ENCODE measurements at places on chromosomes 2 and 18.

- DNase-seq = no peak
Observed at GRCh38 chr2:76812156-76812555, 710.0 kb downstream of the LRRTM4 start.

- peak; percentile 56 for DNase-seq
Observed at GRCh38 chr2:204260162-204260877, 285.0 kb upstream of the PARD3B start.

DNA sequence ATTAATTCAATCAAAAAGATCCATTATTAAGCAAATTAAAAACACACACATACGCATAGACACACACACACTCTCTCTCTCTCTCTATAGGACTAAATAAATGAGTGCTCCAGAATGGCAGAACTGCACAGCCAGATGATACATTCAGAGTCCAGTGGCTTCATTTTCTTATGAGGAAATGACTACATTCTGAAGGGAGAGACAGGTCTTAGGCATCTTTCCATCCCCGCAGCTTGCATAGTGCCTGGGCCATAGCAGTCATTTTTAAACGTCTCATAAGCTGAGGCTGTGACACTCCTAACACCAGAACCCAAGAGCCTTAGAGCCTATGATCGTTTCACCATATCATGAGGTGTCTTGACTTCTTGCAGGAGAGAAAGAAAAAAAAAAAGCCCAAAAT is 31.1 kb downstream of the FEZ2 start:
- no peak for DNase-seq

DNA sequence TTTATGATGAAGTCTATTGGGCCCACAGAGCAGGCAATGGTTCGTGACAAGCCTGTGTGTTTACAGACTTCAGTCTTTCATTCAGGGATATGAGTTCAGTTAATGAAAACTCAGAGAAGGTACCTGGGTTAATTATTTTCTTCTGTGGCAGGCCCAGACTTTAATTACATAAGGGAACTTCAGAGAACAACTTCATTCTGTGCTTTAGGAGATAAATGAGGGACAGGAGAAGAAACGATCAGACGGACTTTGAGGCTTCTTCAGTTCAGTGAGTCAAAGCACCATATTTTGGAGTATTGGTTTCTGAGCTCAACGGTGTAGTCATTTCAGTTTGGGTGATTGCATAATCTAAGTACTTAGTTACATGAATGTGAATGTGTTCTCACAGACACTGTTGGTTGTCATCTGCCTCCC is 203.0 kb upstream of the KCNJ3 start:
- no peak for DNase-seq

GRCh38 chr18:8507361-8507760 is 101.9 kb upstream of the RAB12 start:
- DNase-seq = no peak

- no peak for DNase-seq
Observed at GRCh38 chr18:3869848-3870247, 419.9 kb downstream of the TGIF1 start.

- DNase-seq = peak; percentile 24
Observed at GRCh38 chr2:221570321-221570935, 1.7 kb downstream of the EPHA4 start.

GRCh38 chr2:164754157-164755093 is 87.2 kb downstream of the COBLL1 start:
- no peak for DNase-seq

GRCh38 chr2:13649918-13650317 is 933.2 kb downstream of the TRIB2 start:
- DNase-seq = no peak

DNA sequence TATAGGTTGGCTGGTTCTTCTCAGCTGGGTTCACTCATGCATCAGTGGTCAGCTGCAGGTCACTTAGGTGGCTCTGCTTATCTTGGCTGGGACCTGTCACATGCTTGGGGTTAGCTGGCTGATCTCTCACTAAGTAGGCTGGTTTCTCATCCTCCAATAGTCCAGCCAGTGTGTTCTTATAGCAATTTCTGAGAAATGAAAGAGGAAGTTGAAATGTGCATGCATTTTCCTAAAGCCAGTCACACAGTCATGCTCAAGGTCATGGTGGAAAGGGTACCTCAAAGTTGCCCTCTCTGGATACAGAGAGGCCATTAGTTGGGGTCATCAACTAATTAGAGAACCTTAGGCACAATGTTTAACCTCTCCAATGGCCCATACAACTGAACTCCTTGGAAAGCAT is 64.4 kb downstream of the KLHL29 start:
- no peak for DNase-seq

GRCh38 chr2:19416784-19417684 is 58.6 kb upstream of the OSR1 start:
- DNase-seq = no peak

DNA sequence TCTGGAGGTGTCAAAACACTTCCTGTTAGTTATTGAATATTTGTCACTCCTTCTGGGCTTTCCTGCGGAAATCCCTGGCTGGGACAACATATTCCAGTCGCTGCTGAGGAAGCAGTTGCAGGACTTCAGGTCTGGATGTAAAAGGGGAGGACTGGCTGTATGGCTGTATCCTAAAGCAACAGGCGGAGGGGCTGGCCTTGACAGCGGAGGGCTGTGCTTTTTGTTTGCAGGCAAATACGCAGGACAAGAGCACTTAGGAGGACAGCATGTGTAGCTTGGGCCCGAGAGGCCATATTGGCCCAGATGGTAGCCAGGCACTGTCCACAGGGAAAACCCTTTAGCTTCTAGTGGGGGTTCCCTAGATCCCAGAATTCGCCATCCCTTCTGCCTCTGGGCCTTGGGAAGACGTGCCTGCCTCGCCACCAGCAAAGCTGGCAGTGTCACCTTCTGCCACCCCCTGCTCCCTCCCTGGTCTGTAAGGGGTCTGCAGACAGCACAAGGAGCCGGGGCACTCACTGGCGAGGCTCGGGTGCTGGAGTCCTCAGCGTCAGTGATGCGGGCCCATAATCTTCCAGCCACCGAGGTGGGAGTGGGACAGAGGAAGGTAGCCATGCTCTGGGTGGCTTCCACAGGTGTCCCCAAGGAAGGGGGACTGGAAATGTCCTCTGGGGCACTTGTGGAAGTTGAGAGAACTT is 6.7 kb downstream of the NPPC start:
- no peak for DNase-seq

DNA sequence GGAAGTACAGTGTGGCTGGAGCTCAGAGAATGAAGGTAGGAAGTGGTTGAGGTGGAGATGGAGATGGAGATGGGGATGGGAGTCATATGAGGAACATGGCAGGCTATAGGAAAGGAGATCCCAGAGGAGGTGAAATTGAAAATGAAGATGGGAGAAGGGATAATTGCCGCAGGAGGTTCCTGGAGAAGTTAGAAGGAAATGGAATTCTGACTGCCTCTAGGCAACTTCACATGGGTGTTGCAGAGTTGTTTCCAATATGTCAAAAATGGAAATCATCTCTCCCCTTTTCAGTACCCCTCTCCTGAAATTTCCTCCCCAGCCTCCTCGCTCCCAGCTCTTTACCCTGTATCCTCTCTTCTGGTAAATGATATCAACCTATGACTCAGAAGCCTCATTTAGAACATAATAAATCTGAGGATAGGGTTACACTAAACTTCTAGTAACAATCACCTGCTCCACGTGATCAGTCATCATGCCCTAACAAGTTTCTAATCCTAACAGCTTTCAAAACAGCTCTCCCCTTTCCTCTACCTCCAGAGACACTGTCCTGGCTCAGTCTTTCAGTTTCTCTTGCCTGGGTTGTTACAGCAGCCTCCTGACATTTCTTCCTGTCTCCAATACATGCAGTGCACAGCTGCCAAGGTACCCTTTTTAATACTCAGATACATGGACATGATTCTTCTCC is 201.9 kb upstream of the RBMS1 start:
- DNase-seq = no peak

- DNase-seq = no peak
Observed at GRCh38 chr2:191789796-191790195, 57.1 kb downstream of the CAVIN2 start.

DNA sequence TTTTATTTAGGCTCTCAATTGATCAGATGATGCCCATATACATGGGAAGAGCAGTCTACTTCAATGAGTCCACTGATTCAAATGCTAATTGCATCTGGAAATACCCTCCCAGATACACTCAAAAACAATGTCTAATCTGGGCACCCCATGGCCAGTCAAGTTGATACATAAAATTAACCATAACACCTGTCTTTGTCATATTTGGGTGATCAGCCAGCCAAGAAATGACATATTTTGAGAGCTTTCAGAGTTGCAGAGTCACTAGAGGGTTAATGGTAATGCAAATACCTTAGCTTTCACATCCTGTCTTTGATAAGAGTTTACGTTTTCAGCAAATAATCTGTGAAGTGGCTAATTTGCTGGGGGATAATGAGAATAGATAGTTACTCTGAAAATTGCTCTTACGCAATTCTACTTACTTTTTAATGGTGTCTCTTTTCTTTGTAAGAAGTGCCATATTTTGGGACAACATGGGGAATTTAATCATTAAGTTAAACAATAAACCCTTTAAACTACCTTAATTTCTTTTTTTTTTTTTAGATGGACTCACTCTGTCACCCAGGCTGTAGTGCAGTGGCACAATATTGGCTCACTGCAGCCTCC is 49.1 kb downstream of the CCDC195 start:
- no peak for DNase-seq

DNA sequence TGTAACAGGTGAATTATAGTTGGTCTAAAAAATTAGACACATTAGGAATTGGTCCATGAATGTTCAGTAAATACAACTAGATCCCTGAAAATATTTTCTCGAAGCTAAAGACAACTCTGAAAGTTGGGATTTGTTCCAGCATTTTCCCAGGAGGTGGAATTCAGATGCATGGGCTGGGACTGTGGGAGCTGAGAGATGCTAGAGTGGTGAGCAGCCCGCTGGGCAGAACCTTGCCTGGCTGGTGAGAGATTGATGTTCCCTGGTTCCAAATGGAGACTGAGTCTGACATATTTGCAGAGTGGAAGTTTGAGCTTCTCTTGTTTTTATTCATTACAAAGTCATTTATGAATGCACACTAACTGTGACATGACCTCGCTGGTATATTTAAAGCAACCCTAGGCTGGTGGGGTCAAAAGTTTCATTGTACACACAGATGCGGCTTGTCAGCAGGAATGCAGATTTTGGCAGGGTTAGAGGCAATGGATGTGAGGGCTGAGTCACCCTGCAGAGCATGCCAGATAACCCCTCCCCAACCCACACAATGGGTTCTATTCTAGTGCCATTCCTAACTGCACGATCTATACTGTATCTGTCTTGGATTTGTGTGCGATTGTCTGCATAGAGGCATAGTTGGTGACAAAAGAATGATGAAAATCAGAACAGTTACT is 23.5 kb upstream of the TMEM178A start:
- DNase-seq = no peak

GRCh38 chr18:71250191-71250590 is 961.3 kb downstream of the SOCS6 start:
- no peak for DNase-seq

- no peak for DNase-seq
Observed at GRCh38 chr2:240324312-240325015, 111.0 kb upstream of the GPC1 start.

DNA sequence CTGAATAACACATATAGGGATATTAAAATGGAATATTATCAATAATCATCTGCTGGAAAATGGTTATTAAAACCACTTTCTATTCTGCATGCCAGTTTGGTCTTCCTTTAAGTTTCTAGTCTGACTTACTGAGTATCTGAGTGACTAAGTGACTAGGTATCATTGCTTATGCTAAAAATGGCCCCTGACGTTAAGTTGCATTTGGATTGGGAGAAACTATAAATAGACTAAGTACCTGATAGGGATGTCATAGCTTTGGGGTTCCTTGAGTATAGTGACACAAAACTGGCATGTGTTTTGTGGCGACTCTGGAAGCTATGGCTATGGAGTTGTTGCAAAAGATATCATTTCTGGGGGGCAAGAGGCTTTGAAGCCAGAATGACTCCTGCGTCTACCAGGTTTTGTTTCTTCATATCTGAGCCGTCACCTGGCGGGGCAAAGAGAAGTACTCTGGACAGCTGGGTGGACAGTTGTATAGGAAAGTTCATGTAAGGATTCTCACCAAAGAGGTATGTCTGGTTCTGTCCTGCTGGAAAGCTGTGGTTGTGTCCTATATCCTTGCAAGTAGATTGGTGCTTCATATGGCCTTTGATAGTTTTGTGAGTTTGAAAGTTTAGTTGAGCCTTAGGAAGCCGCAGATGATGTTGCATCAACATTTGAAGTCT is 17.9 kb downstream of the ITGAV start:
- no peak for DNase-seq

GRCh38 chr2:1618191-1618961 is 125.9 kb downstream of the PXDN start:
- DNase-seq = no peak

GRCh38 chr18:44911773-44912172 is 231.1 kb downstream of the SETBP1 start:
- DNase-seq = no peak
